Stimulated activated CD4-positive, alpha-beta T cell treated with anti-CD3 and anti-CD28 coated beads, Interleukin-15, amount 100 ng/mL, for 1 hour (primary cell): ENCODE measurements at places on chromosomes 3 and 15.

- DNase-seq = no peak
Measured at GRCh38 chr15:39132954-39133600, 447.8 kb upstream of the THBS1 start.

GRCh38 chr3:132399054-132399929, 18.0 kb upstream of the DNAJC13 start:
- DNase-seq = no peak

DNA sequence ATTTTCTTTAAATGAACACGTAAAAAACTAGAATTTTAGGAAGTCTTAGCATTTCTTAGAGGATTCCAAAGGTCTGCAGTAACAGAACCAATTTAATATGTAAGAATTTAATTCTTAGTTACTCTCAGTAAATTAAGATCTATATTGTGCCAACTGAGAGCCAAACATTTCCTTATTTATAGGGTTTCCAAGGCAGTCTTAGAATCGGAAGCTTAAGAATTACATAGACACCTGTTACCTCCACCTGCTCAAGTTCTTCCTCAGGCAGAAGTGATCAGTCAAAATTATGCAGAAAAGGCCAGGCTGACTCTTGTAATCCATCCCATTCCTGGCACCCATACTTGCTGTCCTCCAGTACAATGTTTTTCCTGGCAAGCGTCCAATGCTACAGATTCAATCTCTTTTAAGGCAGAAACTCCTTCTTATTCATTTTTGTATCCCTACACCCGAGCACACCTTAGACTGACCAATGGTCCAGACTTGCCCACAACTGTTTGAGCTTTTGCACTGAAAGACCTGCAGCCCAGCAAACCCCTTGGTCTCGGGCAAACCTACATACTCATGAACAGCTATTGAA, 64.3 kb downstream of the NCEH1 start:
- no peak for DNase-seq

DNA sequence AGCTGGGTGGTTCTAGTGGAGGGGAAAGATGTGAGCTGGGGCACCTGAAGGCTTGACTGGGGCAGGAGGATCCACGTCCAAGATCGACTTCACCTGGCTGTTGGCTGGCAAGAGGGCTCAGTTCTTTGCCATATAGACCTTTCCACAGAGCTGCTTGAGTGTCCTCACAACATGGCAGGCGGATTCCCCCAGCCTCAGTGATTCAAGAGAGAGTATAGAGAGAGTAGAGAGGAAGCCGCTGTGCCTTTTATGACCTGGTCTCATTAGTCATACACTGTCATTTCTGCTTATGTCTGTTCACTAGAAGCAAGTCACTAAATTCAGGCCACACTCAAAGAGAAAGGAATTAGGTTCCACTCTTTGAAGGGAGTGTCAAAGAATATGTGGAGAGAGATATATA, 101.6 kb downstream of the APBA2 start:
- DNase-seq = no peak

- no peak for DNase-seq
Measured at GRCh38 chr3:46135475-46135874, 72.6 kb downstream of the CCR1 start.

DNA sequence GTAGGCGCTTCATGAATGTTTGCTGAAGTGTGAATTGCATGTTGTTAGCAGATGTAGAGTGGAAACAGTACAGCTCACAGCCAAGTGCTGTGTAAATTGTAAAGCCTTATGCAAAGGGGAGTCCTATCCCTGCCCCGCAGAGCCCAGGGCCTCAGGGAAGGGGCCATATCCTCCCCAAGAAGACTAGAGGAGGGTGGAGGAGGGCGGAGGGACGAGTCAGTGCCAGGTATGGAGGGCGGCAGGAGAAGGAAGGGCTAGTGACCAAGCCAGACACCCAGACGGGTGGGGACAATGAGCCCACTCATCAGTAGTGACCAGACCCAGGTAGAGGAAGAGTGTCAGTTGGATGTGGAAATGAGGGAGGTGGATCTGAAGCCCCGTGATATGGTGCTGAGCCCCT, 45.2 kb downstream of the ZNF710 start:
- DNase-seq = no peak

DNA sequence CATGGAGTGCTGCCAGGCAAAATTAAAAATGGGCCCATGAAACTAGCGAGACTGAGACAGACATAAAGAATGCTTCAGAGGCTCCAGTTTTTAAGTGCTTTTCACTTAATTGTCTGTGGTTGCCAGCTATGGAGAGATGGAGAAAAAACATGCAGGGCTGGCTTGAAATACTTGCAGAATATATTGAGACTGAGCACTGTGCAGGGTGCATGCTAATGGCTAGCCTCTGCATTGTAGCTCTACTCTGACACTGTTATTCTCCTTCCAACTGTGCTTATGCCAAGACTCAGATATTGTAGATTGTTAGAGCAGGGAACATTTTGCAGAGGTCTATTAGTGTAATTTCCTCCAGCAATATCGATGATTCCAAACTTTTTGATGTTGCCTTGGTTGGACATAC, 735.0 kb downstream of the PDCD6IP start:
- no peak for DNase-seq

- DNase-seq = no peak
Measured at GRCh38 chr15:31145271-31145911, 43.9 kb upstream of the TRPM1 start.

DNA sequence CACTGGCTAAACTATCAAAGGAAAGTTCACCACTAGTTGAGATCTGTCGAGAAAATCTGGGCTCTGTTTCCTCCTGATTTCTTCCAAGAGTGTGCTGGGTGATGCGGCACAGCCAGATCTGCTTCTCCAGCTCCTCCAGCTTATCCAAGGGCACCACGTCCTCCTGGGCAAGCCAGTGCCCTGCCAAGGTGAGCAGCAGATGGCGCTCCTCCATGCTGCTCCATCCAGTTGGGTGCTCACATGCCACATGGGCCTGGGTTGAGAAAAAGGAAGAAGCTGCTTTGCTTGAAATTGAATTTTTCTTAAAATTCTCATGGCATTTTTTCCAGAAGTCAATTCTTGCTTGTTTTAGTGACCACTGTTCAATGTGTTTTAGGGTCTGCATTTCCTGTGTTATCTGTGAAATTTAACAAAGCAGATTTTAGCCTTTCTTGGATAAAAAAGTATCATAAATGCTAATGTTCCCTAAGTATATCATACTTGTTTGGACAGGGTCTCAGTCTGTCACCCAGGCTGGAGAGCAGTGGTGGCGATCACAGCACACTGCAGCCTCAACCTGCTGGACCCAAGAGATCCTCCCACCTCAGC, 47.3 kb downstream of the EIF3J start:
- peak; percentile 11 for DNase-seq

- no peak for DNase-seq
Measured at GRCh38 chr15:57422113-57422754, 45.9 kb downstream of the CGNL1 start.

- DNase-seq = no peak
Measured at GRCh38 chr3:27905625-27906024, 183.5 kb upstream of the EOMES start.

- no peak for DNase-seq
Measured at GRCh38 chr3:24110051-24110450, 165.0 kb downstream of the NR1D2 start.
